Activated CD8-positive, alpha-beta memory T cell treated with anti-CD3 and anti-CD28 coated beads for 1 hour (primary cell): ENCODE measurements at places on chromosomes 6 and 20.
A peak's percentile ranks its signal among the peaks of the same experiment; 100 is the strongest.

GRCh38 chr20:41701588-41702348 lies 83.6 kb upstream of the CHD6 start:
- no peak for DNase-seq

GRCh38 chr6:37473364-37474095 lies 26.2 kb downstream of the CCDC167 start:
- DNase-seq = no peak

DNA sequence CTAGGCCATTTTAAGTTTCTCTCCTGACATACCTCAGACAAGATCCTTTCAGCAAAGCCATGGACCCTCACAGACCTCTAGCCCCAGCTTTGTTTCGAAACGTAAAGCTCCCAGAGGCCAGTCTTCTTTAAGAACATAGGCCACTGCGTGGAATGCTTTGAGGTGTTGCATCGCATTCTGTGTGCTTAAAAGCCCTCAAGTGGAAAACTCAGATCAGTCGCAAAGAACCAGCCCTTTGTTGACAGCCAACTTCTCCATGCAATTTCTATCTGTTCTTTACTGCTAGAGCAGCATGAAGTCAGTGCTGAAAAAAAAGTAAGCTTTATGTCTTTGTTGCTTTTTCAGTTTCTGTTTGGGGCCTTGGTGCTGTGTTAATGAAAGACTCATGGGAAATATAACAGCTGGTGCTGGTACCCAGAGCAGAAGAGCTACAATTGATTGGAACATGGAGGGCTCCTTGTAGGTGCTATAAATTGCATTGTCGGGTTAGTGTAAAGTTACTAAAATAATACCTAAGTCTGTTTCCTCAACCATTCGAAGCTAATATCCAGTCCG lies 142.6 kb downstream of the MAP3K7 start:
- DNase-seq = no peak

DNA sequence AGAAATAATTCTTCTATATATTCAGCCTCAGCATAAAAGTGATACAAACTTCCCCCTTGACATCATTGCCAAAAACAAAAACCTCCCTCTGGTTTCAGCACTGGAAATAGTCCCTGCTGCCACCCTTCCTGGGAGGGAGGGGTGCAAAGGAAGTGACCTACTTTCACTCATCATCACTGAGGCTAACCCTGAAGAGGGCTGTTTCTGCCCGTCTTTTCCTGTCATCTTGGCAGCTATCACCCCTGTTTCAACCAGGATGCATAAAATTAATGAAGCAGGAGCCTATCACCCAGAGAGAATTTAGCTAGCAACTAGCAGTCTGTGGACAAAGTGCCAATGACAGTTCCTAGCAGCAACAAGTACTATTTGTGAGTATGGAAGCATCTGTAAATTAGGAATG lies 397.8 kb downstream of the LAMA2 start:
- no peak for DNase-seq

DNA sequence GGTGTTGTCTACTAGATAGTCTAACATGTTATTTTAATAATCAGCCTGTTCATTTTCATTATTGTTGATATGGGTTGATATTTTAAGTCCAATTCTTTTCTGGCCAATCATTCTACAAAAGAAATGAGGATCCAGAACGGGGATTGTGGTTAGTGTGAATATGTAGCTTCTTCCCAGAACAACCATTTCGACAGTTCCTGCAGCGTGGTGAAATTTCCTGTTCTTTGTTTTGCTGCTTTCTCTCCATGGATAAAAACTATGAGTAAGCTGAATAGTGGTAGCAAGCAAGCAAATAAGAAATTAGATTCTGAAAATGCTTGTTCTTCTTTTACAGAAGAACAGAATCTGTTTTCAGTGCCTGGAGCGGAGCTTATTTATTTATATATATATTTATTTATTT lies 65.5 kb upstream of the F13A1 start:
- no peak for DNase-seq

DNA sequence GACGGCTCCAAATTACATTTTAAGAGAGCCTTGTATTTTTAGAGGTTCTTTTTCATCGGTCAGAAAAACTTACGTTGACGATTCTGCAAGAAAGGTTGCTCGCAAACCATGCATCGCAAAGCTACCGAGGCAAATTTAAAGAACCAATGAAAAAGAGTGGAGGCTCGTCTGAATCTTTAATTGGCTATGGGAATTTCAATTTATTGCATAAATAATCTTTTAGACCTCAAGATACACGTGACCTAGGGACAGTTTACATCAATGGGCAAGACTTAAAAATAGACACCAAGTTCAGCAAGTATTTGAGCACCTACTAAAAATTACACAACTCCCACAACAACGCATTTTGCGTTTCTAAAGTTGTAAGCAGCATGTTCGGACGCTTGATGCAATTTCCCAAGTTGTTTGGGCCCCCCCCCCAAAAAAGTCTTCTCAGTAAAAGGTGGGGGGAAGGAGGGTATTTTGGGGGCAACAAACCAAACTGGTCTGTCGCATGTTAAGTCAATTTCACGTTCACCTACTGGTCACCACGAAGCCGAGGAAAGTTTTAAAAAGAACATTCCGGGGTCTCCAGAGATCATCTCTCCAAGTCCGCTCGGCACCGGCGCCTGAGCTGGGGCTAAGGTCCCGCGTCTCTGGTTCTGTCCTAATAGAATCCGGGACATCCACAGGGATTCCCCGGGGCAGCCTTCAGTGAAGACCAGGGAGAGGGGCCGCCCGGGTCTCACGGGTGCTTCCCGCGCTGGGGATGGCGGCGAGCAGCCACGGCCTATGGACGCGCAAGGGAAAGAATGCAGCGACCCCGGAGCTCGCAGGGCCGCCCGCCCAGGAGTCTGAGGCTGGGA lies 851 bp downstream of the SNX5 start:
- DNase-seq = peak; percentile 13

- DNase-seq = no peak
Observed at GRCh38 chr6:65448866-65449265, 258.2 kb downstream of the EYS start.

- DNase-seq = no peak
Observed at GRCh38 chr6:88174906-88175305, 8.8 kb upstream of the CNR1 start.

DNA sequence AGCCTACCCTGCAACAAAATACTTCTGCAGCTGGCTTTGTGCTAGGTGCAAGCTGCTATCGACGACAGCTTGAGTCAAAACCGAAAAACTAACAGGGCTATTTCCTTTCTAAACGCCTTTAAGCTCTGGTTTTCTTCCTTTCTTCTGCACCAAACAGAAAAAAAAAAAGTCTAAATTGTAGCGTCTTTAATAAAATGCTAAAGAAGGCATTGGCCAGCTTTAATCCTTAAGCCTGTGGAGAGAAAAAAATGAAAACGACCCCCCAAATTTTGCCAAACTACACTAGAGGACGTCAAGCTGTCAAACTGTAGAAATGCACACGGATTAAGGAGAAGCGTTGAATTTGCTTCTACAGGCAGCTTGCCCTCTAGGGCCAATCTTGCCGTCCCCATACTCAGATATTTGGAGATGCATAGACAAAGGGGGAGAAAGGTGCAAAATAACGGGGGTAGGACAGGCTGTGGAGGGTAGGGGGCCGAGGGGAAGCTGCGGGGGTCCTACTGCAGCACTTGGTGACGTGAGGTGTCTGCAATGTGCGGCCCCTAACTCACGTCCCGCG lies 1.4 kb upstream of the NRN1 start:
- DNase-seq = no peak

- no peak for DNase-seq
Observed at GRCh38 chr20:59604741-59605600, 631 bp downstream of the PHACTR3 start.

DNA sequence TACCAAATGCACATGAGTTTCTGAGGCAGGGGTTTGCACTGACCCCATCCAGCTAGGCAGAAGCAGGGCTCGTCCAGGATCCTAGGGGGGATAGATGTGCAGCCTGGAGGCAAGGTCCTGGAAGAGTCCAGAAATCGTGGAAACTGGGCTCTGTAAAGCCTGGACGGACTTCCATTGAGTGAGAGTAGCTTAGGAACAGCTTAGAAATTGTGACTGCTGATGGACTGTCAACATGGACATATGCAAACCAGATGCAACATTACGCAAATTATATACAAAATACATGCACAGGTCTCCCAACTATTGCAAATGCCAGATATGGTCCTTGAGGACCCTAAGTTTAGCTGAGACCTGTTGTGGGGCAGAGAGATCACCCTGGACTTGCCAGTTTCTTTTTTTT lies 4.8 kb upstream of the EMILIN3 start:
- DNase-seq = no peak
